Ovary (tissue), 10 donors: ENCODE measurements at places on chromosomes 16 and 17.
A peak's percentile ranks its signal among the peaks of the same experiment; 100 is the strongest.

DNA sequence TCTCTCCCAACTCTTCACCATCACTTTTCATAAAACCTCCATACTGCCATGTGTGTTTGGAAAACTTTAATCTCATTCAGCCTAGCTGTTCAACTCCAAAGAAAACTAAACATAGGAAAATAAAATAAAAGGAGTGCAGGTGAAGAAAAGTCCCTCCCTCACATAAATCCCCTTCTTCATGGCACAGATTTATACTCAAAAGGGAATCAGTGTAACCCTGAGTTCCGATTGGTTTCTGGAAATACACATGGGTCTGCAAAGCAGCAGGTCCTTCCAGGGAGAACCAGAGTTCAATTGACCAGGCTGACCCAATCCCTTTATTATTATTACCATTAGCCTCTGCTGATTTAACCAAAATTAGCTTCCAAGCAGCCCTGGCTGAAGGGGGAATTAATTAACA lies 8.9 kb upstream of the HOXB2 start:
- no peak for DNase-seq

- no peak for DNase-seq
Observed at GRCh38 chr17:13073018-13073417, 55.2 kb upstream of the ELAC2 start.

GRCh38 chr17:7241090-7241733 lies 1.0 kb downstream of the GABARAP start:
- DNase-seq: no peak

GRCh38 chr16:10738231-10739077 lies 5.2 kb upstream of the NUBP1 start:
- peak; percentile 52 for DNase-seq

DNA sequence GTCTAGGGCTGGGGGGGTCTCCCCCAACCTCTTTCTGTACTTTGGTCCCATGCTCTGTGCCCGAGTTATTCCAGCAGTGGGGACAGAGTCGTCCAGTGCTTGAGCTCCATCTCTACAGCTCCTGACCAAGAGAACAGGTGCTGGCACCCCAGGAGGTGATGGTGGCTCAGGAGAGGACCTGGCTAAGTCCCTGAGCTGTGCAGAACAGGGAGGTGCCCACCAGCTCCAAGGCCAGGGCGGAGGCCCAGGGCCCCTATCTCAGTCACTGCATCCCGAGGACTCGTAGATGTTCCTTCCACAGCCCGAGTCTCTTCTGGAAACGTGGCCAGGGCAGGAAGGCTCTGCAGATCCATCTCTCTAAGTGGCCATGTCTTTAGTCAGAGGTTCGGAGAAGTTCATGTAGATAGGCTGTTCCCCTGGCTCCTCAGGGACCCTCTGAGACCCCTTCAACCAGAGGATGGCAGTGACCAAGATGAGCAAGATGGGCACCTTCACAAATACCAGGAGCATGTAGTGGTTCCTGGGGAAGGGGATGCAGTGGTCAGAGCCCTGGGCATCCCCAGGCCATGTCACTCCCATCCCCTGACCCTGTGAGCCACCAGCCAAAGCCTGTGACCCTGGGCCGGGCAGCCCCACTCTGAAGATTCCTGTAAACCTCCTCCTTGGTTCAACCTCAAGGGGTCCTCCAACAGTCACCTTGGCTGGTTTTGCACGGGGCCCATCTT lies 8.7 kb downstream of the CD300LB start:
- no peak for DNase-seq

GRCh38 chr17:2735896-2736295 lies 13.6 kb downstream of the CCDC92B start:
- DNase-seq: no peak
